ENCODE measurements at places on chromosomes 1 and 21. TPM values are rescaled to one million over a fixed set of nuclear protein-coding genes. Genes with fewer than 3 reads are reported as not detected.
A peak's percentile ranks its signal among the peaks of the same experiment; 100 is the strongest.

DNA sequence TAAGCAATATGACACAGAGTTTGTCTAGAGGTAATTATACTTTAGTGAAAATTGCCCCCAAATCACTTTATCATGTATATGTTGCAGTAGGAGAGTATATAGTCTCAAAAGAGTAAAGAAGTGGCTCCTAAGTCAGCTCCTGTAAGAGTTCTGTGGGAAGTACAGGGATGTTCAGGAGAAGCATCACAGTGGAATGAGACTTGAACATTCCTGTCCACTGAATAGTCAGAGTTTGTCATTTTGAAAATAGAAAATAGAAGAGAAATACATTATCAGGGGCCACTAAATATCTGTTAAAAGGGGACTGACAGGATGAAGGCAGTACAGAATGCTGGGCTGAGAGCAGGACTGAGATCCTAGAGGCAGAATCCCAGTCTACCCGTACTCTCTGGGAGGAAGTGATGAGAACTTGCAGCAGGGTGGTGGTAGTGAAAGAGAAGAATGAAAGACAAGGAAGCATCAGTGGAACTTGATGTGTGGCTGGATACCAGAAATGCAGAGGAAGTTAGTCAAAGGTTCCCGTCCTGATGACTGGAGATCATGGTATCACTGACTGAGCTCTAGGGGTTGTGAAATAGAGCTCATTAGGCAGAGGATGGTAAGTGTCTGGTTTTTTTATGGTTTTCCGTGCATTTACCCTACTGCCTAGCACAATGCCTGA is 153.4 kb downstream of the FMN2 start:
- no peaks in the 10 kb centered on the region for H3K36me3 ChIP-seq
- DNase-seq: no peak
- no peak overlapping the region for H3K27ac ChIP-seq
- H3K4me3 ChIP-seq: no peak overlapping the region
- H3K4me1 ChIP-seq: no peaks in the 10 kb centered on the region

GRCh38 chr1:244394826-244395765 is 56.6 kb downstream of the ADSS2 start:
- no peak overlapping the region for H3K27ac ChIP-seq
- DNase-seq: no peak
- no peak overlapping the region for H3K4me3 ChIP-seq
- H3K36me3 ChIP-seq: peaks cover 11% of the 10 kb centered on the region
- no peaks in the 10 kb centered on the region for H3K27me3 ChIP-seq

- no peaks in the 10 kb centered on the region for H3K4me1 ChIP-seq
- H3K36me3 ChIP-seq: no peaks in the 10 kb centered on the region
- no peak overlapping the region for H3K27ac ChIP-seq
- no peak for DNase-seq
- H3K27me3 ChIP-seq: peaks cover 6% of the 10 kb centered on the region
- no peak overlapping the region for H3K4me3 ChIP-seq
Observed at GRCh38 chr1:204041232-204041767, 31.6 kb upstream of the SOX13 start.

DNA sequence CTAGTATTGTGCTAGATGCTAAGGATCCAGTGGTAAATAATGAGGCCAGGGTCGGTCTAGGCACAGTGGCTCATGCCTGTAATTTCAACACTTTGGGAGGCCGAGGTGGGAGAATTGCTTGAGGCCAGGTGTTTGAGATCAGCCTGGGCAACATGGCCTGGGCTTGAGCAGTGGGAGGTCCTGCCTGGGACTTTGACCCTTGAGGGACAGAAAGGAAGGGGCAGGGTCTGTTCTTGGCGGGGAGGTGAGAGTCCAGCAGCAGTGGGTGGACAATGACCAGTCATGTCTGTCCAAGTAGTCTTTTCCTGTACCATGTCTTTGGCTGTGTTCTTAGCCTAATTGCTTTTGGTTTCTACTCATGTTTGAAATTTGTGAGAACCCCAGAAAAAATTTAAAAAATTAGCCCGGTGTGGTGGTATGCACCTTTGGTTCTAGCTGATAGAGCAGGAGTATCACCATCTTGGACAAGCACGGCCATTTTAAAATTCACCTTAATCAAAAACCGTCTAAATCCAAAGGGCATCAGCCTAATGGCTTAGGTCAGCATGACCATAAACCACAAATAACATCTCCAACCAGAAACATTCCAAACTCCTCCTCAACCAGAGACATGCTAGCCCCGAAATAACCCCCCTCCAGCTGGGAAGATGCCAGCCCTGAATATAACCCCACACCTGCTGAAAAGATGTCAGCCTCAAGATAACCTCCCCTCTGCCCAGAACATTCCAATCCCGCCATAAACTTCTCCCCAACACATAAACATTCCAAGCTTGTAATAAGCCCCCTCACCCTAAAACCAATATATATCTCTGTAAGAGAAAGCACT is 6.8 kb upstream of the AK2 start:
- no peak overlapping the region for H3K27ac ChIP-seq
- DNase-seq: no peak
- H3K36me3 ChIP-seq: no peaks in the 10 kb centered on the region
- peaks cover 22% of the 10 kb centered on the region for H3K4me1 ChIP-seq

Gene FLG2
- not detected for total RNA-seq

- no peak for DNase-seq
- peaks cover 4% of the 10 kb centered on the region for H3K4me1 ChIP-seq
- no peak overlapping the region for H3K27ac ChIP-seq
- H3K4me3 ChIP-seq: no peak overlapping the region
Observed at GRCh38 chr1:199073166-199073565, 434.3 kb downstream of the PTPRC start.

- H3K27ac ChIP-seq: no peak overlapping the region
- no peak for DNase-seq
- peaks cover 24% of the 10 kb centered on the region for H3K36me3 ChIP-seq
- H3K4me3 ChIP-seq: no peak overlapping the region
- H3K4me1 ChIP-seq: peaks cover 2% of the 10 kb centered on the region
Observed at GRCh38 chr1:119731060-119731459, 19.3 kb downstream of the PHGDH start.

Gene SPATA46
- not detected for total RNA-seq

DNA sequence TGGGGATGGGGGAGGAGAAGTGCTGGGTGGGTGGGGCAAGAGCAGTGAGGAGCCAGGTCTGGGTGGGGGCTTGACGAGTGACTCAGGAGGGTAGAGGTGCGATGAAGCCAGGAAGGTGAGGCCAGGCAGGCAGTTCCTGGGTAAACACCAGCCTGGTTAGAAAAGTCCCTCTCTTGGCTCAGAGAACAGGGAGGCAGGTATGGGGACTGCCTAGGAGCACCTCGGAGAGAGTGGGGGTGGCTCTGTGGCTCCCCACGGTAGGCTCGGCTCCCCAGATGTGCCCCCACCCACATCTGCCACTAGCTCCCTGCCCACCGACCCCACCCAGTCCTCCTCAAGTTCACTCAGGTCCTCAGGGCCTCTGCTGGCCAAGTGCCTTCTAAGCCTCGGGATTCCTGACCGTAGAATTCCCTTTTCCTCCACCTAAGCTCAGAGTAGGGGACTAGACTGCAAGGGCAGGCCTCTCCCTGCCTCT is 1.2 kb downstream of the HSPG2 start:
- no peaks in the 10 kb centered on the region for H3K36me3 ChIP-seq
- H3K27ac ChIP-seq: no peak overlapping the region
- peaks cover 30% of the 10 kb centered on the region for H3K27me3 ChIP-seq
- peaks cover 16% of the 10 kb centered on the region for H3K4me1 ChIP-seq
- no peak for DNase-seq

- H3K27ac ChIP-seq: no peak overlapping the region
- no peaks in the 10 kb centered on the region for H3K36me3 ChIP-seq
- peaks cover 10% of the 10 kb centered on the region for H3K27me3 ChIP-seq
- DNase-seq: peak; percentile 73
Observed at GRCh38 chr1:16009030-16009460, 5.0 kb downstream of the SRARP start.

DNA sequence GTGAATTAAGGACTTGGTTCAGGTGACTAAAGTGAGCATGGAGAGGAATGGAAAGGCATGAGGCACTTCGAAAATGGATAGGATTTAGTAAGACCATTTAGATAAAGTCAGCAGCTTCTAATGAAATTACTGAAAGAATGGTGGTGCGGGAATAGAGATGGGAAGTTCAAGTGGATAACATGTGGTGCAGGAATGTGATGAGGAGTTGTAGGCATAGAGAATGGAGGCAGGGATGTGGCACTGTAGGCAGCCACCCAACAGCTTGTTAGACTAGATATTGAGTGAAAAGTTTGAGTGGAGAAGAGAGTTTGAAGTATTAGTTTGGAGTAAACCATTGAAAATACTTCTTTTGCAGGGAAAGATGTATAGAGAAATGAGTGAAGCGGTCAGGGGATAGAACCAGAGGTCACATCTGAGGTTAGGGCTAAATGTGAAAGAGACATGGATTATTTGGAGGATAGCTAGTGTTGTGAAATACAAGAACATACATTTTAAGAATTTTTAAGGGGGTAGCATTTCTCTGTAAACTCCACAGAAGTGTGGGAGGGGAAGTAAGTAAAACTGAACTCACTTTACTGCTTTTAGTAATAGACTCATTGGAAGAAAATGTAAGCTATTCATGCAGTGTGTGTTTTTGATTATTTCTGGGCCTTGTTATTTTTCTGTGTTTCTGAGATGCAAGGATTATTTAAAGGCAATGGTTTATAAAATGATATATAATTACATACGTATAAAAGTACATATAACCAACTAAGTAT is 46.2 kb downstream of the DYRK1A start:
- no peak overlapping the region for H3K4me3 ChIP-seq
- no peak overlapping the region for H3K27ac ChIP-seq
- peaks cover 52% of the 10 kb centered on the region for H3K4me1 ChIP-seq
- H3K36me3 ChIP-seq: peaks cover 19% of the 10 kb centered on the region
- no peak for DNase-seq
- H3K27me3 ChIP-seq: no peaks in the 10 kb centered on the region

GRCh38 chr1:154607106-154607608 is 829 bp downstream of the ADAR start:
- H3K4me1 ChIP-seq: peaks cover 64% of the 10 kb centered on the region
- peak overlapping the region; percentile 100 for H3K27ac ChIP-seq
- H3K4me3 ChIP-seq: peak overlapping the region; percentile 98
- peak; percentile 53 for DNase-seq

GRCh38 chr1:190940951-190941350 is 463.3 kb upstream of the BRINP3 start:
- no peaks in the 10 kb centered on the region for H3K36me3 ChIP-seq
- no peaks in the 10 kb centered on the region for H3K4me1 ChIP-seq
- no peaks in the 10 kb centered on the region for H3K27me3 ChIP-seq
- H3K27ac ChIP-seq: no peak overlapping the region
- DNase-seq: no peak

Gene CR1
- total RNA-seq: 12.2 TPM

Gene USH2A
- total RNA-seq: not detected

Gene ATAD3C
- 1.0 TPM for total RNA-seq

Gene ATP6V1G3
- total RNA-seq: not detected

- no peak for DNase-seq
- no peak overlapping the region for H3K4me3 ChIP-seq
- no peaks in the 10 kb centered on the region for H3K36me3 ChIP-seq
- no peaks in the 10 kb centered on the region for H3K27me3 ChIP-seq
- no peak overlapping the region for H3K27ac ChIP-seq
- no peaks in the 10 kb centered on the region for H3K4me1 ChIP-seq
Observed at GRCh38 chr1:245538671-245539070, 383.9 kb downstream of the KIF26B start.

Data from activated naive CD8-positive, alpha-beta T cell treated with anti-CD3 and anti-CD28 coated beads, Interleukin-2, amount 10 ng/mL, durations not matched to agents 7 days and 5 days (primary cell).